ENCODE measurements at places on chromosomes 5 and 9.

DNA sequence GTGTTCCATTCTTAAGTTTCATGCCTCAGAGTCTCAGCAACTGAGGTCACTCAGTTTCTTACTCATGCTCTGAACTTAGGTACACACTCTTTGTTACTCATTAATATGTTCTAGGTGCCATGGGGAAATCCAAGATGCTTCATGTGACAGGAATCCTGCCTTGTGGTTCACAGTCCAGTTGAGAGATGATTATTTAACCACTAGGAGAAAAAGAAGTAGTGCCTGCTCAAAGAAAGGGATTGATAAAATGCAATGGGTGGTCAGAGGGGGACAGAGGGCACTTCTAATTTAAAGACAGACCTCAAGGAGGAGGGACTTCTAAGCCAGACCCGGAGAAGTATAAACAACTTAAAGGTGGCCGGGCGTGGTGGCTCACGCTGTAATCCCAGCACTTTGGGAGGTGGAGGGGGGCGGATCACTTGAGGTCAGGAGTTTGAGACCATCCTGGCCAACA lies 69.0 kb downstream of the UGCG start:
- no peak for DNase-seq

GRCh38 chr5:151156507-151157420 lies 815 bp downstream of the ANXA6 start:
- DNase-seq, result peak; percentile 60

DNA sequence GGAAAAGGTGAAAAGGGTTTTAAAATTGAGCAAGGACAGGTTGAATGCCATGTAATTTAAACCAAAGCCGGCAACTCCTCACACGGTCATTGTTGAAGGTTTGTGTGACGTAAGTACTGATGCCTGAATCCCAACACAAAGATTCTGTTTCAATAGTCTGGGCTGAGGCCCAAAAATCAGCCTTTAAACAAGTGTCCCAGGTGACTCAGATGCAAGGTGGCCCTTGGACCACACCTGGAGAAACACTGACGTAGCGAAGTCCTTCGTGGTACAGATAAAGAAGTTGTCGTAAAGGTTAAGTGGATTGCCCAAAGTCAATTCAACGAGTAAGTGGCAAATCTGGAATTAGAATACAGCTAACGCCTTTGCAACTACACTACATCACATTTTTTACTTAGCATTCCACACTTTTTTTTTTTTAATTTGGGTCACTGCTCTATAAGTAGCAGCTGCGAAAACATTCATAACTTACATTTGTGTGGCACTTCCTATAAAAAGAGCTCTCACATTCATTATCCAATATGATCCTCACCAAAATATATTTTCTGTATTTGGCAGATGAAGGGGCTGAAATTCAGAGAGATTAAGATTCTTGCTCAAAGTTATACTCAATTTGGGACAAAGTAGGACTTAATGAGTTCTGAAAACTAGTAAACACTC lies 111.3 kb downstream of the LPAR1 start:
- DNase-seq, result no peak

DNA sequence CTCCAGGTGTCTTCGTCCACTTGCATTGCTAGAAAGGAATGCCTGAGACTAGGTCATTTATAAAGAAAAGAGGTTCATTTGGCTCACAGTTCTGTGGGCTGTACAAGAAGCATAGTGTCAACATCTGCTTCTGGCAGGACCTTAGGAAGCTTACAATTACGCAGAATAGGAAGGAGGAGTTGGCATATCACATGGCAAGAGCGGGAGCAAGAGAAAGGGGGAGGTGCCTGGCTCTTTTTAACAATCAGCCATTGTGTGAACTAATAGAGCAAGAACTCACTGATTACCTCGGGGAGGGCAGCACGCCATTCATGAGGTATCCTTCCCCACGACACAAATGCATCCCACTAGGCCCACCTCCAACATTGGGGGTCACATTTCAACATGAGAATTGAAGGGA lies 134.4 kb upstream of the EFNA5 start:
- no peak for DNase-seq

GRCh38 chr5:130605234-130605633 lies 559.8 kb downstream of the HINT1 start:
- DNase-seq, result no peak

GRCh38 chr5:94347130-94347529 lies 271.3 kb downstream of the KIAA0825 start:
- DNase-seq, result no peak

- no peak for DNase-seq
Observed at GRCh38 chr5:150615141-150615699, 25.2 kb upstream of the SYNPO start.

- no peak for DNase-seq
Observed at GRCh38 chr9:104856413-104856941, 71.5 kb downstream of the ABCA1 start.

DNA sequence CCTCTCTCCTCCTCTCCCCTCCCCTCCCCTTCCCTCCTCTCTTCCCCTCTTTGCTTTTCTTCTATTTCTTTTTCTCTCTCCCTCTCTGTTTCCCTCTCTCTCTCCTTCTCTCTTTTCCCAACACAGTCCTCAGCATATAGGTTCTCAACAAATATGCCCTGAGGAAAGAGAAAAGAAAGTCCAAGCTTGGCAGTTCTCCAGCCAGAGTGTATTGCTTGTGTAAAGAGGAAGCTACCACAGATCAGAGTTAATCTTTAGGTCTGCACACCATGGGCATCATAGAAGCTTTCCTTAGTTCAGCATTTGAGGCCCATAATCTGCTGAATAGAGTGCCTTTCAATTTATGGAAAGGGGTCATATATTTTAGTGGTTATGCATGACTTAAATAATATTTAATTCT lies 382.8 kb upstream of the WWC1 start:
- DNase-seq, result no peak

DNA sequence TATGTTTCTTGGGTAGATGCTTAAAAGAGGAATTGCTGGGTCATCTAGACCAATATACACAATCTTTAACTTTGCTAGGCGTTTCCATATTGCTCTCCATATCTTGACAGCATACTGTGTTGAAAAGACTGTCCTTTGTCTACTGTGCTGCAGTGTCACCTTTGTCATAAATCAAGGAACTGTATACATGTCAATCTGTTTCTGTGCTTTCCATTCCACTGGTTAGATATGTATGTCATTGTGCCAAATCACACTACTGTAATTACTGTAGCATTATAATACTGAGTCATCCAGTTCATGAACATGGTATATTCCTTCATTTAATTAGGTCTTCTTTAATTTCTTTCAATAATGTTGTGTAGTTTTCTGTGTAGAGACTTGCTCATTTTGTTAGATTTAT lies 149.7 kb upstream of the RASGRF2 start:
- DNase-seq, result no peak

- DNase-seq, result peak; percentile 42
Observed at GRCh38 chr5:75510417-75510835, 1.0 kb downstream of the CERT1 start.

DNA sequence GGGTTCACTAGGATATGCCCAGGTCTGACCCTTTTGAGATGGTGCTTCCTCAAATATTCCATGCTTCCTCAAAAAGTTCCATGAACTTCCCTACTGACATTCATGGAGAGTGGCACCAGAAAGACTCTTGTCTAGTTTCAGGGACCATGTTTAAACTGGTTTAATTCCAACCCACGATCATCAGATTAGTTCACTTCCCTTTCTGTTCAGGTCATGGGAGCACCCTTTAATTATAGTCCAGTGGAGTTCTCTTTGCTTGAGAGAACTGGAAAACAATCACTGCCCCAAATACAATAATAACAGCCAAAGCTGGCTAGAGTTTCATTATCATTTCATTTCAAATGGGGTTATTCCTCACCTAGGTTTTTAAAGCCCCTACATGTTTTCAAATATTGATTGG lies 9.7 kb upstream of the ERBIN start:
- DNase-seq, result no peak

GRCh38 chr9:22307013-22307711 lies 139.5 kb upstream of the DMRTA1 start:
- peak; percentile 77 for DNase-seq

DNA sequence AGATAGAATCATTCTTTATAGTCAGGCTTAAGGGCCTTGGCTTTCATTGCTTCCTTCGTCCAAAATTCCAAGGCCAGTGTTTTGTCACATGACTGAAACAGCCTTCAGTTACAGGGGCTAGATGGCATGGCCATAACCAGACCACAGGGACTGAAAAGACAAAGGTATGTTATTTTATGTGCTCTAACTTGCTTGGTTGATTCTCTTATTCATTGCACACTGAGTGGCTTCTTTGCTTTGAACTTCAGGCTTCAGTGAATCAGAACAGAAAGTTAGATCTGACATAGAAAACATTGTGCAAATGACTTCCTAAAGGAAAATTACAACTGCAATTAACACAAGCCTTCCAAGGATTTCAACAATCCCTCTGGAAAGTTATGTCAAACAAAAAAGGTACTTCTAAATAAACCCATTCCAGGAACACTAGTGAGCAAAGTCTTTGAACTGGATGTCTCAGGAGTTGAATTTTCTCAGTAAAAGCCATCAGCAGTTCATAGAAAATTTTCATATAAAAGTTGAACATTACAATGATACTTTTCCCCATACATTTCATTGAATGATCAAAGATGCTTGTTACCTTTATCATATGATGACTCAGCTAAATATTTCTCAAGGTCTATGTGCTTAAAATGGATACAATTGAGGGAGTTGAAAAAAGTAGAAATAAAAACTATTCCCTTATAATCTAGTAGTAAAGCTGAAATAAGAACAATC lies 355.3 kb downstream of the TMEM232 start:
- no peak for DNase-seq

DNA sequence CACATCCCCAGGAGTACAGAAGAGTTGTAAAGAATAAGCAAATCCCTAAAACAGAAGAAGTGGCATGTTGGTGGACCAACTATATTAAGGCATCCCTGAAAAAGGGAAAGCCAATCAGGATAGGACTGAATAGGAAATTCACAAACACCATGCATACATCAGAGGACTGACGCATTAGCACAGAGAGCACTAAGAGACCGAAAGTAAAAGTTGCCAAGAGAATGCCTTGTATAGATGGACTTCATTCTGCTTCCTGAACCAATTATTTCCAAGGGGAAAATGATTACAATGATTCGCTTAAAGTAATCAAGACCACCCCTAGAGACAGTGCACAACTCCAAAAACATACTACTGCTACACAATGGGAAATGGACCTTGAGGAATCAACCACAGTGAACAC lies 33.5 kb downstream of the SHC3 start:
- no peak for DNase-seq

- no peak for DNase-seq
Observed at GRCh38 chr5:175610381-175610780, 47.5 kb upstream of the HRH2 start.

- DNase-seq, result no peak
Observed at GRCh38 chr5:1983919-1984695, 101.4 kb upstream of the IRX4 start.

DNA sequence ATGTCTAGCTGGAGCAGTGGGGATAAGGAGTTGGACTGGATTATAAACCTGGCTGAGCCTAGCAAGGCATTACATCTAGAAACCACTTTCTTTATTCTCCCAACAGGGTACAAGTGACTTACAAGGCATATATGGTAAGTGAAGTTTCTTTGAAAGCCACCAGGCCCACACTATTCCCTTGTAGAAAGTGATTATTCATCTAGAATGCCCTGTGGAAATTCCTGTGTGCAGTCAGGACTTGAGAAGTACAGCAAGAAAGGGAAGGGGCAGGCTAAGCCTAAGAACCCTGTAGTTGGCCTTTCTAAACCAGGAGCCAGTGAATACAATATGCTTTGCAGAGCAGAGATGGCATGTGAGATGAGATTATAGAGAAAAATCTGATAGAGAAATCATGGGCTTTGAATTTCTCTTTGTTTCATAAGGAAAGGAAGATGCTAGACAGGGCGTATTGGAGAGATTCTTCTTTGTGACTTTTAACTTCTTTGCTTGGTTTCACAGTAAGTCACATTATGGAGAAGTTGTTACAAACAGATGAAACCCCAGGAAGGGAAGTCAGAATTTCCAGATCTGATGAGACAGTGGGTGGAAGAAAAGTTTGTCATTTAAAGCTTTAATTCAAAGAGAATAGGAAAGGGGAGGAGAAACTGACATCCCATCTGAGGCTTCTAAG lies 321.7 kb downstream of the NDUFS4 start:
- peak; percentile 1 for DNase-seq

GRCh38 chr9:7560669-7561305 lies 238.8 kb downstream of the DMAC1 start:
- DNase-seq, result no peak

DNA sequence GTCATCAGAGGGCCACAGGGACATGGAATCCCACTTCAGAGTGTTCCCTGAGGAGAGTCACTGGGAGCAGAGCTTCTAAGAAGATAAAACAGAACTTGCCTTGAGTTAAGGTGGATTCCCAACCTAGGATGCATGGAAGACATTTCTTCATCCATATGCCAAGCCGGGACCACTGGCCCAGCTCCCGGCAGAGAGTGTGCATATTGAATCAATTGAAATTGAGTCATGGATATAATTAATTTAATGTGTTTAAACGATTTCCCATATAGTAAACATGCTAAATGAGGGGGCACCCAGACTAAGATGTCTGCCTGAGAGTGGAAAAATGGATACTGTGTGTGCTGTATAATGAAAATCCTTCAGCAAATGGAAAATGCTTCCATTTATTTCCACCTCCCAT lies 194.4 kb upstream of the TBC1D2 start:
- DNase-seq, result no peak

GRCh38 chr5:95962785-95963184 lies 1.1 kb upstream of the ELL2 start:
- no peak for DNase-seq

DNA sequence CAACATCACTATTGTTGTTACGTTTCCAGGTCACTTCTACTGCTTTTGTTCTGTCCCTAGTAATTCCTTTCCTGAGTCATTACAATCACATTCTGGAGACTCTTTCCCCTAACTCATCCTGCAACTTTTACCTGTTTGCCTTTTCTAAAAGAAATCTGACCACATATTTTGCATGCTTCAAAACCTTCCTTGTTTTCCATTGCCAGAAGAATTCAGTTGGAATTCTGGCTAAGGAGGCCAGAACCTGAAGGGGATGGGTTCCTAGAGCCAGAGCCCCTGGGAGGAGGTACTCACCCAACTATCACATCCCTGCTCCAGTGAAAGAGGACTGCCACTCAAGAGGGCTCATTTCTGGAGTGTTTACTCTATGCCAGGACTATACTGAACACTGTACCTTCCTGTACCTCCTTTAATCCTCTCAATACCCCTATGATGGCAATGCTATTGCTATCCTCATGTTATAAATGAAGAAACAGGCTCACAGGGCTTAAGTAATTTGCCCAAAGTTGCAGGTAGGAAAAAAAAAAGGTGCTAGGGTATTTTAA lies 42.8 kb upstream of the MAST4 start:
- DNase-seq, result no peak

DNA sequence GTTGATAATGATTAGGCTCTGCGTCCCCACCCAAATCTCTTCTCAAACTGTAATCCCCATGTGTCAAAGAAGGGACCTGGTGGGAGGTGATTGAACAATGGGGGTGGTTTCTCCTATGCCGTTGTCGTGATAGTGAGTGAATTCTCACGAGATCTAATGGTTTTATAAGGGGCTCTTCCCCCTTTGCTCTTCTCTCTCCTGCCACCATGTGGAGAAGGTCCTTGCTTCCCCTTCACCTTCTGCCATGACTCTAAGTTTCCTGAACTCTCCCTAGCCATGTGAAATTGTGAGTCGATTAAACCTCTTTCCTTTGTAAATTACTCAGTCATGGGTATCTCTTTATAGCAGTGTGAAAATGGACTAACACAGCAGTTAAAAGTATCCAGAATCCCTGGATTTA lies 715.2 kb upstream of the DMAC1 start:
- DNase-seq, result no peak

- DNase-seq, result no peak
Observed at GRCh38 chr5:120354126-120354525, 110.0 kb upstream of the PRR16 start.

- DNase-seq, result no peak
Observed at GRCh38 chr5:80631278-80632259, 22.9 kb upstream of the MSH3 start.

Measured in common myeloid progenitor, CD34-positive (primary cell).